Effector CD8-positive, alpha-beta T cell (primary cell): ENCODE measurements at places on chromosomes 11 and 22.

GRCh38 chr11:94934846-94935245, 38.5 kb downstream of the CWC15 start:
- no peak for DNase-seq

GRCh38 chr22:37777122-37777687, 30.5 kb upstream of the GCAT start:
- DNase-seq: no peak

- DNase-seq: no peak
Observed at GRCh38 chr11:24267014-24267413, 229.8 kb upstream of the LUZP2 start.

DNA sequence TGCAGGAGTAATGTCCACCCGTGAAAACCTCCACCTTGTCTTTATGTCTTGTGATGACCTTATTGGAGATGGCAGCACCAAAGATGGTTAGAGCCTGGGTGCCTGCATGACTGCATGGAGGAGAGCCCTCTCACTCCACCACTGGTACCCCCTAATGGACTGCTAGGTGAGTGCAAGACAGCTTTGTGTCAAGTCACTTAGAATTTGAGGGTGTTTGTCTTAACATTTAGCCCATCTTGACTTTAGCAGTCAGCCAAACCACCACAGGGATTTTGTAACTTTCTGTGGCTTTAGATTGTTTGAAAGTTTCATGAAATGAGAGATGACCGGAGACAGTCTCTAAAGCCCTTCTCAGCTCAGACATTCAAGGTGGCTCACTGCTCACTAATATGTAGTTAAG, 232.9 kb upstream of the NCAM1 start:
- no peak for DNase-seq
